Activated CD4-positive, alpha-beta T cell treated with anti-CD3 and anti-CD28 coated beads for 36 hours (primary cell): ENCODE measurements at places on chromosomes 4 and X. TPM values are rescaled to one million over a fixed set of nuclear protein-coding genes. Genes with fewer than 3 reads are reported as not detected.
A peak's percentile ranks its signal among the peaks of the same experiment; 100 is the strongest.

- no peak overlapping the region for H3K4me3 ChIP-seq
- no peaks in the 10 kb centered on the region for H3K27me3 ChIP-seq
- DNase-seq = no peak
- H3K4me1 ChIP-seq = peaks cover 6% of the 10 kb centered on the region
- H3K27ac ChIP-seq = no peak overlapping the region
- H3K36me3 ChIP-seq = no peaks in the 10 kb centered on the region
Observed at GRCh38 chrX:135087867-135088266, 32.5 kb downstream of the ETDB start.

DNA sequence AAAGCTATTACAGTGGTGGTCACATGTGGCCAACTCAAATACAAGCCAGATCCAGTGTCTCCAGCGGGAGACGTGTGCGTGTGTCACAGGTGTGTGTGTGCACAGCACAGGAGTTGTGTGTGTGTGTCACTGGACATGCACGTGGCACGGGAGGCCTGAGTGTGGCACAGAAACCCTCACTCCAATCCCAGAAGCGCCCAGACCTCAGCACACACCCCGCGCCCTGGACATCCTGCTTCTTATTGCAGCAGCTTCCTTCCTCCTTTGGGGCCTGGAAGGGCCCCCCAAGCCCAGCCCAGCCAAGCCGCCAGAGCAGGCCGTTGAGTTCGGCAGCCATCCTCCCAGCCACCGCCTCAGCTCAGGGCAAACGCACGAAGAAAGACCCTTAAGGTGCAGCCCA lies 37.9 kb downstream of the ACOX3 start:
- no peaks in the 10 kb centered on the region for H3K4me1 ChIP-seq
- peaks cover 13% of the 10 kb centered on the region for H3K36me3 ChIP-seq
- no peak for DNase-seq
- no peak overlapping the region for H3K27ac ChIP-seq
- H3K27me3 ChIP-seq = no peaks in the 10 kb centered on the region

- peaks cover 39% of the 10 kb centered on the region for H3K4me1 ChIP-seq
- no peaks in the 10 kb centered on the region for H3K27me3 ChIP-seq
- no peak for DNase-seq
- no peaks in the 10 kb centered on the region for H3K36me3 ChIP-seq
Observed at GRCh38 chr4:11487868-11488544, 59.3 kb upstream of the HS3ST1 start.

DNA sequence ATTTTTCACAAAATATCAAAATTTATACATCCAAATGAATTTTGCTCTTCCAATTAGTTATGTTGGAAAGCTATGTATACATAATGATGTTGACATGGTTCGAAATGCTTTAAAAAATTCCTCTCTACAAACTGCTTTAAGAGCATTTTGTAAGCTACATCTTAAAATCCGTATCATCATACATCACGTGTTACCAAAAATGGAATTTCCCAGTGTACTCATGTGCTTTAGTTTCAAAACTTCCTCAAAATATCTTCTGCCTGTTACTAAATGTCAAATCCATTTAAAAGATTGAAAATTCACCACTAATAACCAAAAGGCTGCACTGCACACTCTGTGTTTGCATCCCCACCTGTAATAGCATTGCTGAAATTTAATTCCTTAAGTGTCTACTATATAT lies 87.9 kb downstream of the WDFY3 start:
- no peaks in the 10 kb centered on the region for H3K27me3 ChIP-seq
- DNase-seq = no peak
- no peak overlapping the region for H3K27ac ChIP-seq
- no peaks in the 10 kb centered on the region for H3K4me1 ChIP-seq

- no peak overlapping the region for H3K27ac ChIP-seq
- no peaks in the 10 kb centered on the region for H3K36me3 ChIP-seq
Observed at GRCh38 chr4:150251752-150252190, 173.5 kb downstream of the DCLK2 start.

GRCh38 chrX:46366381-46367207 lies 178.6 kb downstream of the ZNF674 start:
- DNase-seq = no peak
- H3K4me3 ChIP-seq = no peak overlapping the region
- no peaks in the 10 kb centered on the region for H3K27me3 ChIP-seq

DNA sequence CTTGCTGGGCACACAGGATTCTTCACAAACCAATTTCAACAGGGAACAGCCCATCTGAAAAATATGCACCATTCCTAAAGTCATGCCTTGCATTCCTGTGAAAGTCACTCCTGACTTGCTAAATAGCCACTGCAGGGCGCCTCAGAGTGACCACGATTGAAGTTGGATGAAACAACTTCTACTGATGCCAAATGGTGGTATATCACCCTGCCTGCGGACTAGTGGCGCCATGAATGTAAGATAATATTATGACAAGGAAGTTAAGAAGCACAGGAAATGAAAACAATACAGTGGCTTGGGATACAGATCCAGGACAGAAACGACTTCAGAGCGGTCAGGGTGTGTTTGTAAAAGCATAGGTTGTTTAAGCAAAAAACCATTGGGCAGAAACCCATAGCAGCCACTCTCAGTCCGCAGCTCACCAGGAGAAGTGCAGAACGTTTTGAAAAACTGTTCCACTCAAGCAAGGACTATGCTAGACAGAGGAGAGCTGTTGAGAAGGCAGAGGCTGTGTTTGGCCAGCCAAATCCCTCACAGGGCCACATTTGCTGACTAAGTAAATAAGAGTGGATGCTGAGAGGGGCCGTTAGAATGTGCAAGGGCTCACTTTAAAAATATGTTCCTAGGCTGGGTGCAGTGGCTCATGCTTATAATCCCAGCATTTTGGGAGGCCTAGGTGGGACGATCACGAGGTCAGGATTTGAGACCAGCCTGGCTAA lies 250.4 kb downstream of the PTTG2 start:
- no peaks in the 10 kb centered on the region for H3K27me3 ChIP-seq
- no peak for DNase-seq
- no peak overlapping the region for H3K4me3 ChIP-seq
- H3K36me3 ChIP-seq = no peaks in the 10 kb centered on the region

- no peak overlapping the region for H3K4me3 ChIP-seq
- peaks cover 5% of the 10 kb centered on the region for H3K27me3 ChIP-seq
- H3K4me1 ChIP-seq = no peaks in the 10 kb centered on the region
- H3K27ac ChIP-seq = no peak overlapping the region
- no peaks in the 10 kb centered on the region for H3K36me3 ChIP-seq
Observed at GRCh38 chrX:119292445-119292844, 56.4 kb downstream of the PGRMC1 start.

- peak overlapping the region; percentile 10 for H3K4me3 ChIP-seq
- no peaks in the 10 kb centered on the region for H3K27me3 ChIP-seq
- no peak overlapping the region for H3K27ac ChIP-seq
- no peaks in the 10 kb centered on the region for H3K36me3 ChIP-seq
- peak; percentile 50 for DNase-seq
Observed at GRCh38 chrX:43949669-43950068, 23.5 kb downstream of the NDP start.

GRCh38 chr4:101818362-101818761 lies 27.8 kb downstream of the BANK1 start:
- H3K27me3 ChIP-seq = peaks cover 3% of the 10 kb centered on the region
- no peaks in the 10 kb centered on the region for H3K4me1 ChIP-seq
- H3K36me3 ChIP-seq = no peaks in the 10 kb centered on the region
- H3K27ac ChIP-seq = no peak overlapping the region
- H3K4me3 ChIP-seq = no peak overlapping the region

- no peak overlapping the region for H3K27ac ChIP-seq
- DNase-seq = peak; percentile 16
- H3K4me1 ChIP-seq = peaks cover 5% of the 10 kb centered on the region
- no peaks in the 10 kb centered on the region for H3K36me3 ChIP-seq
- no peaks in the 10 kb centered on the region for H3K27me3 ChIP-seq
- H3K4me3 ChIP-seq = no peak overlapping the region
Observed at GRCh38 chr4:37068580-37068979, 176.0 kb upstream of the NWD2 start.

DNA sequence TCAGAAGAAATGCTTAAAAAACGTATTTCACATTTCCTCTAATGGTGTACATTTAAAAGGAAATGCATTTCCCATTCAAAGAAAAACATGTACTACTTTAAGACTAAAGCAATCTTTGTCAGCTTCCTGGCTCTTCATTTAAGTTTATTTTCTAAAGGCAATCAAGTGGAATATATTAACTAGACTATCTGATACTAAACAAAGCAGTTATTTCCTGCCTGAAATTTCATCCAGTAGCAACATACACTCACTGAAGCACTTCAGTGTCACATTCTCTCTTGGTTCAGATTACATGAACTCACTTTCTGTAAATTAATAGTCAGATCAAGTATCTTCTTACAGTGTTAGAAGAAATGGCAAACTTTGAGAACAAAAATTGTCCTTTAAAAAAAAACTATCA lies 42.5 kb downstream of the LRBA start:
- no peak overlapping the region for H3K4me3 ChIP-seq
- peaks cover 2% of the 10 kb centered on the region for H3K36me3 ChIP-seq

DNA sequence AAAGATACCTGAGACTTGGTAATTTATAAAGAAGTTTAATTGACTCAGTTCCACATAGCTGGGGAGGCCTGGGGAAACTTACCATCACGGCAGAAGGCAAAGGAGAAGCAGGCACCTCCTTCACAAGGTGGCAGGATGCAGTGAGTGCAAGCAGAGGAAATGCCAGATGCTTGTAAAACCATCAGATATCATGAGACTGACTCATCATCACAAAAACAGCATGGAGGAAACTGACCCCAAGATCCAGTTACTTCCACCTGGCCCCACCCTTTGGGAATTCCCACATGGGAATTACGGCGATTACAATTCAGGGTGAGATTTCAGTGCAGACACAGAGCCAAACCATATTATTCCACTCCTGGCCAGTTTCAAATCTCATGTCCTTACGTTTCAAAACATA lies 514.7 kb upstream of the SPANXN1 start:
- H3K27ac ChIP-seq = no peak overlapping the region
- DNase-seq = no peak
- no peaks in the 10 kb centered on the region for H3K36me3 ChIP-seq
- H3K4me1 ChIP-seq = no peaks in the 10 kb centered on the region
- H3K4me3 ChIP-seq = no peak overlapping the region

DNA sequence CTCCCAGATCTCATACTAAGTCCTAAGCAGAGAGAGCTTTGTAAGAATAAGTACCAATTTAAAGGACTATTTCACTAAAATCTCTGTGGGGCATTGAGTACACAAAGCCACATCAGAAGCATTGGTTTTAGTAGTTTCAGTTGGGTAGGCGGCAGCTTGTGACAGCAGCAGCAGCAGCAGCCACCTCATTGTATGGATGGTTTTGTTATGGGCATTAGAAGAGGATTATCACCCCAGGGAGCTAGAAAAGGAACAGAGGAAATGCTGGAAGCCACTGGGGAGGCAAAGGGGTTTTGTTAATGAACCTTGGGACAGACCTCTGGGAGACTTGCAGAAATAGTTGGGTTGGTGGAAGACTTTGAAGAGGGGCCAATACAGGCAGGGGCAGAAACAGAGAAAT lies 93.9 kb upstream of the FRMPD3 start:
- H3K4me3 ChIP-seq = no peak overlapping the region
- no peak for DNase-seq
- no peaks in the 10 kb centered on the region for H3K36me3 ChIP-seq
- no peaks in the 10 kb centered on the region for H3K4me1 ChIP-seq
- no peak overlapping the region for H3K27ac ChIP-seq
- H3K27me3 ChIP-seq = peaks cover 16% of the 10 kb centered on the region

GRCh38 chr4:153618833-153619232 lies 65.2 kb upstream of the TLR2 start:
- no peaks in the 10 kb centered on the region for H3K27me3 ChIP-seq
- peak overlapping the region; percentile 56 for H3K27ac ChIP-seq
- H3K4me1 ChIP-seq = peaks cover 48% of the 10 kb centered on the region
- DNase-seq = no peak
- H3K36me3 ChIP-seq = peaks cover 78% of the 10 kb centered on the region
- no peak overlapping the region for H3K4me3 ChIP-seq

- H3K27ac ChIP-seq = no peak overlapping the region
- no peak for DNase-seq
- H3K27me3 ChIP-seq = no peaks in the 10 kb centered on the region
- peaks cover 9% of the 10 kb centered on the region for H3K36me3 ChIP-seq
- H3K4me1 ChIP-seq = peaks cover 4% of the 10 kb centered on the region
Observed at GRCh38 chrX:110022599-110023448, 19.9 kb downstream of the TMEM164 start.

GRCh38 chr4:74223801-74224200 lies 65.9 kb downstream of the MTHFD2L start:
- H3K36me3 ChIP-seq = peaks cover 3% of the 10 kb centered on the region
- DNase-seq = no peak
- no peak overlapping the region for H3K4me3 ChIP-seq
- H3K27ac ChIP-seq = no peak overlapping the region

DNA sequence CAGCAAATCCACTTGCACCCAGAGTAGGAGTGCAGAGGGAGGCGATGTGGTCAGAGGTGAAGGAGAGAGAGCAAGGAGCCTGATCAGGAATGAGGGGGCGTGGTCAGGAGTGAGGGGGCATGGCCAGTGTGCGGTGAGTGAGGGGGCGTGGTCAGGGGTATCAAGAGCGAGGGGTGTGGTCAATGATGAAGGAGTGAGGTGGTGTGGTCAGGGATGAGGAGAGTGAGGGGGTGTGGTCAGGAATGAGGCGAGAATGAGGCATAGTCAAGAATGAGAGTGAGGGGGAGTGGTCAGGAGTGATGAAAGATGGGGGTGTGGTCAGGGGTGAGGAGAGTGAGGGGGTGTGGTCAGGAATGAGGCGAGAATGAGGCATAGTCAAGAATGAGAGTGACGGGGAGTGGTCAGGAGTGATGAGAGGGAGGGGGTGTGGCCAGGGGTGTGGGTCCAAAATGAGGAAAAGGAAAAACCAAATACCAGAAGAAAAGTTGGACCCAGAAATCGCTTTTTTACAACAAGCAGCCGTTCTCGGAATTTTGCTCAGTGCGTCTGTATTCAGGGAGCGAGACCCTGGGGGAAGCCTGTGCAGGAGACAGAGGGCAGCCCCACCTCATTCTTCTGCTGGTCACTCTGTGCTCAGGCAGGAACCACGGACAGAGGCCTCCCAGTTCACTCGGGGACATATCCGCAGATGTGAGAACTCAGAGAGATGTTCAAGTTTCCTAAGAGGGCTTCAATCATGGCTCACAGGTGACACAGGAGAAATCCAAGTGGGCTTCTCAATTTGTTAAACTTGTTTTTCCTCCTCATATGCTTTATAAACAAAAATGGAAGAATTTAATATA lies 47.5 kb downstream of the MAGEA1 start:
- peaks cover 14% of the 10 kb centered on the region for H3K27me3 ChIP-seq
- DNase-seq = peak; percentile 14
- H3K4me3 ChIP-seq = no peak overlapping the region

Gene TSPAN7
- total RNA-seq = 0.42 TPM

Gene POF1B
- total RNA-seq = not detected

Gene C1QTNF7
- total RNA-seq = not detected

Gene CT55
- total RNA-seq = not detected

Gene APBB2
- 1.5 TPM for total RNA-seq

Gene GAGE2A
- total RNA-seq = not detected

Gene RBMXL3
- not detected for total RNA-seq

Gene LINC00632
- 0.62 TPM for total RNA-seq

Gene PPID
- total RNA-seq = 78.1 TPM

Gene GPM6B
- total RNA-seq = not detected

Gene GRPR
- not detected for total RNA-seq

Gene SLC25A4
- 5.0 TPM for total RNA-seq

Gene MCF2
- total RNA-seq = 0.74 TPM
